Pancreas (tissue), 10 donors: ENCODE measurements at places on chromosomes 7 and 10. TPM values are rescaled to one million over a fixed set of nuclear protein-coding genes. Genes with fewer than 3 reads are reported as not detected.

The NPFFR1 gene
- not detected for total RNA-seq

DNA sequence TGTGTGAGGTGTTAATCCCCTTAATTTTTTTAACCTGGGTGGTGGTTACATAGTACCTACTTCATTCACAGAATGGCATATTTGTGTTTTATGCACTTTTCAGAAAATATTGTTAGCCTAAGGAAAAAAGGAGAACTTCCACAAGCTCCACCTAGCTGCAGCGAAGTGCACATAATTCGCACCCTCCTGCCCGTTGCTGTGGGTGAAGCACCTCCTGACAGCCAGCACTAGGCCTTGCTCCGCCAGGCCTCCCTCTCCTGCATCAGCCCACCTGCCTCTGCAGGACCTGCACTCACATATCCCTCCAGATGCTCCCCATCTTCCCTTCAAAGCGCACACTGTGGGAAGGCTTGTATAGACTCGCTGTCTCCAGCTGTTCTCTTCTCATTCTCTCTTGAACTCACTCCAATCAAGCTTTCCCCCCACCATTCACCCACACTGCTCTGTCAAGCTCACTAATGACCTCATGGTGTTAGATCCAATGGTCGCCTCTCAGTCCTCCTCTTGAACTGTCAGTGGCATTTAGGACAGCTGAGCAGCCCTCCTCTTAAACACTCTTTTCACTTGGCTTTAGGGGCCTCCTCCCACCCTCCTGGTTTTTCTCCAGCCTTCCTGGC lies 20.7 kb upstream of the GRID1 start:
- no peak for DNase-seq

The NPY4R gene
- not detected for total RNA-seq

DNA sequence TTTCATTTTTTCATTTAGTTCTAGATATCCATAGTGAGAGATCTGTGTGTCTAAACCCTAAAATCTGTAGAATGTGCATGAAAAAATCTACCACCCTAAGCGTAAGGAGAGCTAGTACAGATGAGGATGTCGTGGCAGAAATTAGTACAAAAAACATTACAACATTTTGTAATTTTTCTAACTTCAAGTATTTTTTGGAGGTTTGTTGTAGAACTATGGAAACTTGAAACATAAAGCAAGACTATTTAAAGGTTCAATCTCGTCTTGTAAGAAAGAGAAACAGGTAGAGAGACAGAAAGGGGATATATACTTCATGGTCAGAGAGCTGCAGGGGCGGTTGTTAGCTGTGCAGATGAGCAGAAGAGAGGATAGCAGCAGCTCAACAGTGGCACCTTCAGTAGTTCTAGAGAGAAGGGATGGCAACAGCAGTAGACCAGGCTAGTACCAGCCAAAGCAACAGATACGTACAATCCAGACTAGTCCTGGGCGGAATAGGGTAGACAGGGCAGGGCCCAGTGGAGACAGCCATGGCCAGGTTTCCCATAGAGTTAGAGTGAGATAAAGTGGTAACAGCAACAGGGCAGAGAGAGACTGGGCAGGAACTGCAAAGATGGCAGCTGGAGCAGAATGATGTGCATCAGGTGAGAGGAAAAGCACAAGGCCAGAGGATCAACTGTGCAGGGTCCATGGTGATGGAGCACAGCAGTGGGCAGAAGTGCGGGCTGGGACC lies 145.2 kb downstream of the FRMD4A start:
- DNase-seq: no peak

The VCL gene
- 25.6 TPM for total RNA-seq

- no peak for DNase-seq
Observed at GRCh38 chr10:112295853-112296830, 12.9 kb downstream of the TECTB start.

The ZNF775 gene
- total RNA-seq: 3.9 TPM

GRCh38 chr7:482521-483083 lies 37.0 kb downstream of the PDGFA start:
- no peak for DNase-seq

The GIMAP4 gene
- total RNA-seq: 15.3 TPM

The ITIH5 gene
- 9.9 TPM for total RNA-seq

The BMPER gene
- total RNA-seq: 0.39 TPM

The STEAP4 gene
- 14.6 TPM for total RNA-seq

DNA sequence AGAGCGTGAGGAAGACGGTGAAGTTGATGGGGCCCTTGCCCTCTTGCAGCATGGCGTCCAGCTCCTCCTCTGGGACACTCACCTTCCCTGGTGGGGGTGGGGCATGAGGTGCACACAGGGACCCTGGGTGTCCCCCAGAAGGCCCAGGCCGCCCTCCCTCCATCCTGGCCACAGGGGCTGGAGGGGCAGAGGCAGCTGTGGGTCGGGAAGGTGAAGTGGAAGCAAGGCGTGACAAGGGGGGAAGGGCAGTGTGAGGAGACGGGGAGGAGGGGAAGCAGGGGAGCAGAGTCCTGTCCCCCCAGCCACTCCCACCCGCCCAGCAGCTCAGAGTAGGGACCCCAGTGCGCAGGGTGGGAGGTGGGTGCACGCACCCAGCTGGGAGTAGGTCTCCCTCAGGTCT lies 791 bp downstream of the MYL7 start:
- no peak for DNase-seq

GRCh38 chr7:94971051-94971867 lies 63.9 kb downstream of the PPP1R9A start:
- DNase-seq: no peak

The NRAP gene
- total RNA-seq: 0.67 TPM

DNA sequence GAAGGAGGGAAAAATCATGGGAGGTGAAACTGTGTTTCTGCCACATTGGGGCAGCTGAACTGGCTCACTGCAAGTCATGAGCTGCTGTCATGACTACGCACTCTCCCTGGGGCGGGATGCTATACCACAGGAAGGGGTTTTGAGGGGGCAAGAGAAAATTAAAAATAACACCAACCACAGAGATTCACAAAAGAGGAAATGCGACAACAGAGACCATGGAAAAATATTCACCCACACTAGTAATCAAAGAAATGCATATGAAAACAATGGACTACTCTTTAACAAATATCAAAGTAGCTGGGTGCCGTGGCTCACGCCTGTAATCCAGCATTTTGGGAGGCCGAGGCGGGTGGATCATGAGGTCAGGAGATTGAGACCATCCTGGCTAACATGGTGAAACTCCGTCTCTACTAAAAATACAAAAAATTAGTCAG lies 65.2 kb upstream of the TM9SF3 start:
- DNase-seq: no peak

The LRIT1 gene
- total RNA-seq: not detected

DNA sequence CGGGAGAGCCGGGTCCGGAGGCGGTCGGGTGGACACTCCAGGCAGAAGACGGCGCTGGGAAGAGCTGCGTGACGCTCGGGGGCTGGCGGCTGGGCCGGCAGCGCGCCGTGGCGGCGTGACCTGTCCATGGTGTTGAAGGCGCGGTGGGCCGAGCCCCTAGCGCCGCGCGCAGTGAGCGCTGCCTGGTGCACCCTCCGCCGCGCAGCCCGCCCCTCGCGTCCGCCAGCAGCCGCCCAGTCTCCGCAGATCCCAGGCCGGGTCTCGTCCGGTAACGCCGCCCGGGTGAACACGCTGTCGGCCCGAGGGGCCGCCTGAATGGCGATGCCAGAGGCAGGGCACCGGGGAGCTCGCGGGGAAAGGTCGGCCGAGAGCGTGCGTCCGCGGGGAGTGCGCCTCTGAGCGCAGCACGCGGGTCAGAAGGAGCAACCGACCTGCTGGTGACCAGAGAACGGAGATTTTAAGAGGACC lies 657 bp upstream of the TMEM178B start:
- peak; percentile 18 for DNase-seq

GRCh38 chr7:13050703-13051102 lies 363.3 kb downstream of the ARL4A start:
- no peak for DNase-seq

DNA sequence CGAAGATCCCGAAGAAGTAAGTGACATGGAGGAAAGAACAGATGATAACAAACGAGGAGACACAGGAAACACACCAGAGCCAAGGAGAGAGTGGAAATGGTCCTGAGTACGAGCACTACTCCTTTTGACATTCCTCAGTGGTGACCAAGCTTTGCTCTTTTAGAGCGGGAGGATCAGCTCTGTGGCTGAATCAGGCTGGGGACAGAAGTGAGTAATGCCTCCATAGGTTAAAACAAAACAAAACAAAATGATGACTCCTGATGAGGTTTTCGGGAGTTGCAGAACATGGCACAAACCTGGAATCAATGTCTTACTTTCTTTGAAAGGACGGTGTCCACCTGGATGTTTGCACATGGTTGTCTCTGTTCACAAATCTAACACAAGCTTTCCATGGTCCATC lies 30.3 kb upstream of the TCF7L2 start:
- DNase-seq: no peak

The OR2A1 gene
- total RNA-seq: not detected

The BLOC1S2 gene
- total RNA-seq: 13.4 TPM

- DNase-seq: no peak
Observed at GRCh38 chr10:28935061-28935460, 257.7 kb downstream of the BAMBI start.

DNA sequence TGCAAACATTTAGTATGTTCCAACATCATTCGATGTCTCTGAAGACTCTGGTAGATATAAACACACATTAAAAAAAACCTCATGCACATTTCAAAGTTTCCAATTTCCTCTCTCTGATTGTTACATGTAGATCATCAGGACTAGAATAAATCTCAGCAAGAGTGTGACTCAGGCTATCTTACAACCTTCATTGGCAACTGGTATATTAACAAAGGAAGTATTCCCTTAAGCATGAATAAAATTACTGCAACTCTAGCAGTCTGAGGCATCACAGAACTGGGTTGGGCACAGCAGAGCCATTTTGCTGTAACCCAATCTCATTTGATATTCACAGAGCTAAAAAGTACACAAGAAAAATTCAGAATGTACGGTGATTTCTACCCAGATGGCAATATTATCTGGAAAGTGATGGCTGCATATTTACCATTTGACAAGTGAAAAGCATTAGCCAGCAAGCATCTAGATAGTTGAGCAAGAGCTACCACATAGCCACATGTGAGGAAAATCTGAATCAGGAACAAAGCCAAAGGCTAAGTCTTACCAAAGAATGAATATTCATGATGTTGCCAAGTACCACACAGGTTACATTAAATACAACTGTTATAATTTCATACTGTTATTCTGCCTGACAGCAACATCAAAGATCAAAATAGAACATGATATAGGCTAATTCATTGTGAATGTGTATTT lies 232.2 kb downstream of the CRPPA start:
- DNase-seq: no peak

GRCh38 chr10:5470062-5470751 lies 29.2 kb downstream of the CALML5 start:
- no peak for DNase-seq

DNA sequence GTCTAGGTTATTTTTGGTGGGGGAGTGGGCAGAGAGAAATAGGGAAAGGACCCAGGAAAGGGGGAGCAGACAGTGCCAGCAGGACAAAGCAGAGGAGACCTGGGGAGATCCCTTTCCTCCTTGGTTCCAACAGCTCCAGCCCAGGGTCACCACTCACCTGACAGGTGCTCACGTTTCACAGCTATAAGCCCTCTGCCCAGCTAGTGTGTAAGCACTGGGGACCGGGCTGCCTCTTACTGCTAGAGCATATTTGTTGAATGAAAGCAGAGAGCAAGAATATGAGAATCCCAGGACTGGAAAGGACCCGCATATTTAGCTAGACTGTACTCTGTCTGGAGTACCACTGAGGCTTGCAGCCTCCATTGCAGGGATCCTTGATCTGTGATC lies 6.7 kb downstream of the ZCCHC24 start:
- peak; percentile 27 for DNase-seq

The ARMH3 gene
- total RNA-seq: 7.8 TPM

- DNase-seq: no peak
Observed at GRCh38 chr10:9508606-9509005, 1454.1 kb downstream of the GATA3 start.

DNA sequence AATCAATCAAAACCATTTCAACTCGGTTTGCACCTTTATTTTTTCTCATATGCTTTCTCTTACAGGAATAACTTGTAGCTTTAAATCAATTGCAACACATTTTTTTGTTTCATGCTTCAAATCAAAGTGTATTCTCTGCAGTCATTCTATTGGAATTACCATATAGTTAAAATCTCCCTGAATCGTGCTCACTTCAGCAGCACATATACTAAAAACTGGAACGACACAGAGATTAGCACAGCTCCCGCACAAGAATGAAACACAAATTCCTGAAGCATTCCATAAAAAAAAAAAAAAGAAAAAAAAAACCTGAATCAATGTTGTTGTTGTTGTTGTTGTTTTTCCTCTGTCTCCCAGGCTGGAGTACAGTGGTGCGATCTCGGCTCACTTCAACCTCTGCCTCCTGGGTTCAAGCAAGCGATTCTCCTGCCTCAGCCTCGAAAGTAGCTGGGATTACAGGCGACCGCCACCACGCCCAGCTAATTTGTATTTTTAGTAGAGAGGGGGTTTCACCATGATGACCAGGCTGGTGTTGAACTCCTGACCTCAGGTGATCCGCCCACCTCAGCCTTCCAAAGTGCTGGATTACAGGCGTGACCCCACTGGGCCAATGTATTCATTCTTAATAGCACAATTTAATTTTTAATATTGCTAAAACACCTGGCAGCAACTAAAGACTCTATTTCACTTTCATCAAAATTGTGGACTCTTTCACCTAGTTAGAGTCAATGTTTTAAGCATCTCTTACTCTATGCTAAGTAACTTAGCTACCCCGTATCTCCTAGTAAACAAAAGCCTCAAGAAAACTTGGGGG lies 26.3 kb downstream of the ANKRD61 start:
- no peak for DNase-seq

- no peak for DNase-seq
Observed at GRCh38 chr7:157980774-157981173, 606.8 kb downstream of the PTPRN2 start.

DNA sequence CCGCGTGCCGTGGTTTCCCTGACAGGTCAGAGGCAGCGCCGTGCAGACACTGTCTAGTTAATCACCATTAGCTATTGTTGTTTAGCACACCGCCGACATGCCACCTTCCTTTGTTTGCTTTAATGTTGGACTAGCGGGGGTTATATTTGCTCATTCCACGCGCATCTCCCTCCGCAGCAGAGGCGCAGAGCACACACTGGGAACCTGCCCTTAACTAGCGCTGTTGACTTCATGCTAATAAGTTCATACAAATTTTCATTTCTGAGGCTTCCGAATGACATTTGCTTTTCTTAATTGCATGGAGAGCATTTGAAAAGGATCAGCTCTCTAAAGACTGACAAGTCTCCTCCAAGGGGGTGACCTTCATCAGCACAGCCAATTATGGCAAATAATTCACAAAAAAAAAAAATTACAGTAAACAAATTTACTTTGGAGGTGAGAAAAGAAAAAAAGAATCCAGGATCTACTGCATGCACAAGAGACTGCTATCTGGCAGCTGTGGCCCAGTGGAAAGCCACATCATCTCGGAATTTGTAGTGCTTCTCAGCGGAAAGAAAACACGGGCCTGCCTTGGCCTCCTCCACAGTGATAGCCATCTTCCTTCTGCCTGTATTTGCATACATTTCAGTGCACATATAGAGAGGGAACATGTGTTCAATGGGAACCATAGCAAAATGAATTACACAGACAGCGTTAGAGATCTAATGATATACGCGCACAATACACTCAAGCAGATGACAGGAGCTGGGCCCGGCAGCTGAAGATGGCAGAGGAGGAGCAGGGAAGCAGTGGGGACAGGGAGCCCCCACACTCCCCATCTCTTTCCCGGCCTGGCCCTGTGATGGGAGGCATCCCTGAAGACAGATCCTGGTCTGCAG lies 94.2 kb downstream of the EBF3 start:
- no peak for DNase-seq
